ENCODE measurements at places on chromosomes 13 and 19.

GRCh38 chr13:109747524-109747923 lies 38.9 kb downstream of the IRS2 start:
- DNase-seq: no peak

GRCh38 chr19:14446336-14447036 lies 13.4 kb downstream of the PKN1 start:
- no peak for DNase-seq

DNA sequence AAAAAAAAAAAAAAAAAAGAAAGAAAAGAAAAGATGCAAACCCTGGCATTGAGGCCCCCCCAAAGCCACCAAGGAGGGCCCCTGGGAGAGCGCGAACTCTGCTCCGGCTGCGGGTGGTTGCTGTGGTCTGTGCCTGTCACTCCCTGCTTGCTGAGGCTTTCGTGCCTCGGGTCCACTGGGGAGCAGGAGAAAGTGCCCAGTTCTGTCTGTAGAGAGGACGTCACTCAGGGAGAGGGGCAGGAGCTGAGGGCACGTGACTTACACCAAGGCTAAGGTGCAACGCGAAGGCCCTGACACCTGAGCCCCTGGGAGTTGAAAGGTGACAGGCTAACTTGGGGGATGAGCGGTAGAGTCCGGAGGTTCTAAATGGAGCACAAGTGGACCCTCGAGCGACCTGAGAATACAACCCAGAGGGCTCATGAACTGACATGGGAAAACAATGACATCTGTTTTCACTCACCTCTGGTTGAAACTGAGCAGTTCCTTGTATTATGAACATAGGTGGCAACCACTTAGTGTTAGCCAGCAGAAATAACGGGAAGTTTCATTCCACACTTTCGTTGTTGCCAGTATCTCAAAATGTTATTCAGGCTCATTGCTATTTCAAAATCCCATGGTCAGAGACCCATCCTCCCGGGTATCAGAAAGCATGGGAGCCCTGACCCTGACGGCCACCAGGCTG lies 69.2 kb upstream of the TM9SF2 start:
- DNase-seq: no peak

DNA sequence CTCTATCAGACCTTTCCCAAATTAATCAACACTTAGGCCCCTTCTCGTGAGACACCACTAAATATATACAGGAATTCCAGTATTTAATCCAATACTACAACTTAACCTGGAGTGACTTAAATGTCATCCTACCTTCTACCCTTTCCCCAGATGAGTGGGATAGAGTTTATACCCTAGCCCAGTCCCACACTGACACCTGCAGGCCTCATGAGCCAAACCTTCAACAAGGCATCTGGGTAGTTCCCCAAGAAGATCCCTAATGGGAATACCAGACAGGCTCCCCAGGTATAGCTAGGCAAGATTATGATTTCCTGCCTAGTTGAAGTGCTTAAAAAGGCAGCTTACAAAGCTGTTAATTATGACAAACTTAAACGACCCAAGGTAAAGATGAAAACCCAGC lies 15.9 kb downstream of the ZNF83 start:
- DNase-seq: no peak

- DNase-seq: no peak
These were observed 10.1 kb downstream of the BCL3 start for GRCh38 chr19:44758596-44758995.

DNA sequence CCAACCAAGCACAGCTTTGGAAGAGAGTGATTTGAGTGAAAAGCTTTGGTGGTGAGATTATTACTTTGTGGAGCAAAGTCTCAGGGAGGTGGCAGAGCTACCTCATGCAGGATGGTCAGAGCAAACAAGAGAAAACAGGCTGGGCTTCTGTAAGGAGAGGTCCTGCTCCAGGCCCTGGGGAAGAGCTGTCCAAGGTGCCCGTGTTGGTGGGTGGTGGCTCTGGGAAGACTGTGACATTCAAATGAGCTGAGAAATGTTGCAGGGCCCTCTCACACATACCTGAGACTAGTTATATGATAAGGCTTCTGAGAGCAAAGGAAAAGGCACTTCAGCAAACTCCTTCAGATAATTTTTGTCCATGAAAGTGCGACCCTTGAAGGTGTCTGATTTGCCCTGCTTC lies 205.5 kb upstream of the SOX21 start:
- DNase-seq: no peak

GRCh38 chr13:113506025-113506685 lies 15.6 kb upstream of the DCUN1D2 start:
- no peak for DNase-seq

DNA sequence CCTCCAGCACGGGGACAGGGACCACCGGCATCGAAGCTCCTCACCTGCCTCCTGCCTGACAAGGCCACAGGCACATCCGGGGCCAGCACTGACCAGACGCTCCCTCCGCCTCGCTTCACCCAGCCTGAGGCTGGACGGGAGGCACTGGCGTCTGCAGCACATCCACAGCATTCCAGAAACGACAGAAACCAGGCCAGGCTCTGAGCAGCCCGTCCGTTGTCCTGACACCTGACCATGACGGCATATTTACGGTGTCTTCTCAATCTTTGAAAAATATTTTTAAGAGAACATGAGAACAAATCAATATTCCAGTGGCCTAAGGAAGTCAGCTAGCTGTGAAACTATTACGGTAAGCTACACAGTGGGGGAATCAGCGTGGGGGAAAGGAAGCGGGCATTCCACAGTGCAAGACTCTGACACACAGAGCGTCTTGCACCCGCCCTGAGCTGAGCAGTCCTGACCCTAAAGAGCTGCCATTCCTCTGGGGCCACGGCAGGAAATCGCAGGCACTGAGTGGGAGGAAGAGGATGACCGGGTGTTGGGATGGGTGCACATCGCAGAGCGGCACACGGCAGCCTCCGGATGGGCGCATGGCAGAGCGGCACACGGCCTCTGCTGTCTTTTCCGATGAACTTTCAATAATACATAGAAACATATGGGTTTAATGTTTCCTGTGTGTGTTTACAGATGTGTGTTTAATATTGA lies 26.8 kb downstream of the RASA3 start:
- DNase-seq: no peak

DNA sequence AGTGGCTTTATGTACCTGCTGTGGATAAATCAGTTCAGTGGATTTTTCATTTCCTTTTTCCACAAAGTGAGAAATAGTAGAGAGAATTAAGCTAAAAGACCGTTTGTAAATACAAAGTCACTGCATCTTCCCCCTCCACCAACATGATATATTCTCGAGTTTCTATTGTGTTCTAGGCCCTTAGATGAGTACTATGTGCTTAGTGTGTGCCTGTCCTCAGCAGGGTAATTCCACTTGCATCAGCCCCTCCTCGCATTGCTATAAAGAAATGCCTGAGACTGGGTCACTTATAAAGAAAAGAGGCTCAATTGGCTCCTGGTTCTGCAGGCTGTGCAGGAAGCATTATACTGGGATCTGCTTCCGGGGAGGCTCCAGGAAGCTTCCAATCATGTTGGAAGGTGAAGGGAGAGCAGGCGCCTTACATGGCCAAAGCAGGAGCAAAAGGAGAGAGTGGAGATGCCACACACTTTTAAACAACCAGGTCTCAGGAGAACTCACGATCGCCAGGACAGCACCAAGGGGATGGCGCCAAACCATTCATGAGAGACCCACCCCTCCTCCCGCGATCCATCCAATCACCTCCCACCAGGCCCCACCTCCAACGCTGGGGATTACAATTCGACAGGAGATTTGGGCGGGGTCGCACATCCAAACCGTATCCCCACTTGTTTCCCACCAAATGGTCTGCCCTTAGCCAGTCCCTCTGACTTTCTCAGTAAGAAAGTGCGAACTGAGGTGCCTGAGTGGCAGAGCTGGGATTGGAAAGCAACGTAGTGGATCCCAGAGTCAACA lies 102.3 kb upstream of the ABCC4 start:
- no peak for DNase-seq

DNA sequence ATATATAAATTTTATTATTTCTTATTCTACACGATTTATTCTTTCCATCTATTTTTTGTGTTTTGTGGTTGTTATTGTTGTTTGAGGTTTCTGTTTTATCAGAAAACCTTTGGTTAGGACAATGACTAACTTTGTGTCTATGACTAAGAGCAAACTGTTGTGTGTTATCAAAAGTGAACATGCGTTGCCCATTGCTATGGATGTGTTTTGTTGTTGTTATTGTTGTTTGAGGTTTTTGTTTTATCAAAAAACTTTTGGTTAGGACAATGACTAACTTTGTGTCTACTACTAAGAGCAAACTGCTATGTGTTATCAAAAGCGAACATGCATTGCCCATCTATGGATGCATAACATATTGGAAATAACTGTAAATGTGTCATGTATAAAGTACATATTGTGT lies 692.3 kb downstream of the SLITRK1 start:
- no peak for DNase-seq

GRCh38 chr19:904545-904944 lies 8.5 kb downstream of the R3HDM4 start:
- DNase-seq: no peak

DNA sequence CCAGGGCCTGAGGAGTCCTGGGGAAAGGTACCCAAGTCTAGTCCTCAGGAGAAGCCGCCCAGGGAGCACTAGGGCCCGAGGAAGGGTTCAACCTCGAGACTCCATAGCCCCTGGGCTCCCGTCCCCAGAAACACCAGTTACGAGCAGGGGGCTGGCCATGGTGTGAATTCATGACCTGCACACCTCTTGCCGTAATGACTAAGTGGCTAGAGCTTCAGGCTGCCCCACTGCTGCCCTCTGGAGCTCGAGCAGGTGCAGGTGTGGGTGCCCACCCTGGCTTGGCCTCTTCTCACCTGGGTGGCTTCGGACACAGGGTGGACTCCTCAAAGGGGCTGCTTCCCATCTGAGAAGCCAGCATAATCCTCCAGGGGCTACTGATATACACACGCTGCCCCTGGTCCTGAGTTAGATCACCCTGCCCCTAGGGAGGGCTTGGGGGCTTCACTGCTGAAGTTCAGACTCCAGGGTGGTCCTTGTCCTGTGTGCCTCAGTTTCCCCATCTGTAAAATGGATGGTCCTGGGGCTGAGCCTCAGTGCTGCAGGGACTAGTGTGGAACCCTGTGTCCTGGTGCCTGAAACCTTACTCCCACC lies 13.6 kb downstream of the SPC24 start:
- DNase-seq: no peak

GRCh38 chr19:14434543-14435319 lies 1.6 kb downstream of the PKN1 start:
- no peak for DNase-seq

- peak; percentile 9 for DNase-seq
These were observed 142.2 kb downstream of the SIPA1L3 start for GRCh38 chr19:38049105-38049649.

DNA sequence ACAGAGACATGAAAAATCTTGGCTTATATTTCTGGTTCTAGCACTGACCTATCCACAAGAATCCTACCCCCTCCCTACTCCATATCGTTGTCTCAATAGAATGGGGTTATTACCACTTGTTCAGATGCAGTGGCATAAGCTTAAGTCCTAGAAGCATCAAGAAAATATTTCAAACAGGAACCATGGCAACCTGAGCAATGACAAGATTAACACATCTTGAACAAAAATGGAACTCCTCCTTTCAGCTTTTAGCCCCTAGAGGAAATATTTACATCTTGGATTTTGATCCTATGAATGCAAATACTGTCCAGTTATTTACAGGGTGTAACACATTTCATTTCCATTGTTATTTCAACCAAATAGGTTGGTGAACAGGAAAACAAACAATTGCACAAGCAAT lies 46.1 kb upstream of the TSC22D1 start:
- DNase-seq: no peak

DNA sequence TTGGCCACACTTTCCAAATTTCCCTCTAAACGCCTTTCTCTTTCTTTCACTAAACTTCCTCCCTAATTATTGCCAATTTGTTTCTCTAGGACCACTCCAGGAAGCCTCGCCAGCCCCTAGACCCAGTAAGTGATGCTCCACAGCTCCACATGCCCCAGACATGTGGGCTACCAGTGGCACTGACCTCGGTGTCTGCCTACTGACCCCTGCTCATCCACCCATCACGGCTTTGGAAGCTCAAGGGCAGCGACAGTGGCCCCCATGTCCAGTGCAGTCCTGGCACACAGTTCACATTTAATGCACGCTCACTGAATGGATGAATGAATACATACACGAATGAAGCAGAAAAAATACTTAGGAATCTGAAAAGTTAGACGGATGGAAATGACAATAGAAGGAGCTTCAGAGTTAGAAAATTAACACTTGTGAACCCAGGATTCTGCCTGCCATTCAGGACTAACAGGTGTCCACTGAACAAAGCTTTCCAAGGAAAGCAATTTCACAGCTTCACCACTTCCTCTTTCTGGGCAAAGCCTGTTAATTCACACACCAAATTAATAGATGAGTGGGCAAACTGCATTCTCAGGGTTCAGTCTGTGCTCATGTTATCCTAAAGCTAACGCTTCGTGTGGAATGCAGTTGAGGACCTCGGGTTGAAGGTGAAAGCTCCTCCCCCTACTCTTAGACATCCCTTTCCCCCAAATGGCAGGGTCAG lies 50.9 kb downstream of the CCDC70 start:
- DNase-seq: no peak

DNA sequence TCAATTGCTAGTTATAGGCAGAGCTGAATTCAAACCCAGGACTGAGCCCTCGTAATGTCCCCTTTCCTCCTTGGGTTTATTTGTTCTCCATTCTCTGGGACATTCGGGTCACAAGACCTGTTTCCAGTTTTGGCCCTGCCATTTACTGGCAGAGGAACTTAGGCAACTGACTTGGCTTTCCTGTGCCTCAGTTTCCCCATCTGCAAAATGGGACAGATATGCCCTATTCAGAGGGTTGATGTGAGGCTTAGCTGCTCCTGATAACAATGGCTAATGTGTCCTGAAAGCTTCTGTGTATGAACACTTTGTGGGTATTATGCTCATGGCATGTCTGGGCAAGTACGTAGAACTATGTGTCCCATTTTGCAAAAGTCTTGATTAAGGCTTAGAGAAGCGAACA lies 996 bp downstream of the ZNF524 start:
- no peak for DNase-seq

GRCh38 chr19:32287086-32287485 lies 58.3 kb upstream of the ZNF507 start:
- DNase-seq: no peak
